ENCODE measurements at places on chromosomes 11 and 22.
A peak's percentile ranks its signal among the peaks of the same experiment; 100 is the strongest.

DNA sequence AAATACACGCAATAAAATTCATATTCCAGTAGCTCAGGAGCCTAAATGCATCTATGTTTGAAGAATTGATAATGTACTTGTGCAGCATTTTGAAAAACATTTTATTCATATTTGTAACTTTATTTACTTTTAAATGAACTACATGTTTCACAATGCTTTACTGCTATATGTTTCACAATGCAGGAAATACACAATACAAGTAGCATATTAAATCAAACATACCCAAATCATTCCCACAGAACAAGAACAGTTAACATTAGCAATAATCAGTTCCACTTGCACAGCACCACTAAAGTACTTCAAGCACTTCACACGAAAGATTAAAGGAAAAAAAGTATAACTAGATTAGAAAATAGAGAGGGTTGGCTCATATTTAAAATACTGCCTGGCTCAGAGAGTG lies 343.6 kb upstream of the CCDC90B start:
- peak; percentile 59 for DNase-seq

DNA sequence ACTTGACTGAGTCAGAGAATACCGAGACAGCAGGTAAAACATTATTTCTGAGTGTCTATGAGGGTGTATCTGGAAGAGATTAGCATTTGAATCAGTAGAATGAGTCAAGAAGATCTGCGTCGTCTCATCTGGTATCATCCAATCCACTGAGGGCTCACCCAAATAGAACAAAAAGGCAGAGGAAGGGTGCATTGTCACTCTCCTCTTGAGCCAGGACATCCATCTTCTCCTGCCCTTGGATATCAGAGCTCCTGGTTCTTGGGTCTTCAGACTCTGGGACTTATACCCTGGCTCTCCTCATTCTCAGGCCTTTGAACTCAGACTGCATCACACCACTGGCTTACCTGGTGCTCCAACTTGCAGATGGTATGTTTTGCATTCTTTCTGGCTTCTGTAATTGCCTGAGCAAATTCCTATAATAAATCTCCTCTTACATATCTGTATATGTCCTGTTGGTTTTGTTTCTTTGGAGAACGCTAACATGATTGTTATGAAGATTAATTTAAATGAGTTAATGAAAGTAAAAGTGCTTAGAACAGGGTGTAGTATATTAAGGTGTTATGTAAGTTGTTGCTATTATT lies 49.3 kb downstream of the ME3 start:
- DNase-seq: no peak

GRCh38 chr22:23218867-23219251 lies 38.5 kb downstream of the BCR start:
- DNase-seq: peak; percentile 72

DNA sequence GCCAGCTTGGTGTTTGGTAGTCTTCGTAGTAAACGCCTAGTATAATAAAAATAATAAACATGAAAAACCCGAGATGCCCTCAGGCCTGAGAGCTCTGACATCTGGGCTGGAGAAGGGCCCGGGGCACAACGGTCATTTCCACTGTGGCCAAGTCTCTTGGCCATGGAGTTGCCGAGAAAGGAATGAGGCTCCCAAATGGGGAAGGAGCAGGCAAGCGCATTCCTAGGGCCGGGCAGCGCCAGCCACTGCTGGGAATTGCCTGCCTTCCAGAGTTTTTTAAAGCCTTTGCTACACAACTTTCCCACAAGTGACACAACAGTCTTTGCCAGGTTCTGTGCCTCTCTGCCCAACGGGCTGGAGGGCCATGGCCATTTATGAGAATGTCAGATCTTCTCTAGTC lies 103.4 kb downstream of the NAV2 start:
- no peak for DNase-seq

GRCh38 chr22:47793304-47794101 lies 1031.1 kb downstream of the TBC1D22A start:
- DNase-seq: no peak

- DNase-seq: no peak
These were observed 116.7 kb downstream of the KCNQ1OT1 start for GRCh38 chr11:2582946-2583604.

GRCh38 chr22:38614332-38615063 lies 41.7 kb downstream of the FAM227A start:
- no peak for DNase-seq

GRCh38 chr11:109123816-109124787 lies 297.9 kb upstream of the C11orf87 start:
- DNase-seq: peak; percentile 78

DNA sequence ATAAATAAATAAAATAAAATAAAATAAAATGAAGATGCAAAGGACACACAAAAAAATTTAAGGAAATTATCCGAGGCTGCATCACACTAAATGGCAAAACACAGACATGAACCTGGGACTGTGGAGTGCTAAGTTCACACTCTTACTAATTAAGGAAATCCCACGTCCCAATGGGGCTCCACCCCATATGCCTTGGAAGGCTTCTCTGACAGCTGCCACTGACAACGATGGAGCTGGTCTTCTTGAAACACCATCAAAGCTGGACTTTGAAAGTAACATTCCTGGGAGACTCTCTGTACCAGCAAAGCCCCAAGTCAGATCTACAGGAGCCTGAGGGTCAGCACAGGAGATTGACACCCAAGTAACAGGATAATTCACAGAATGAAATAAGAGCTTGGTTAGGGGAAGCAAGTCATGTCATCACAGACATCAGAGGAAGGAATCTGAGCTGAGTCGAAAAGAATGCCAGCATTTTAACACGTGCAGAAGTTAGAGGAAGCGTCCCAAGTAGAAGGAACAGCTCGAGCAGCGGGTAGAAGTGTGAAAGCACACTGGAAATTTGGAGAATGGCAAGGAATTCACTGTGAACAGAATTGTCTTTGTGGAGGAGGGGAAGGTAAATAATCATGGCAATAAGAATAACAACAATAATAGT lies 13.8 kb downstream of the TPST2 start:
- no peak for DNase-seq

DNA sequence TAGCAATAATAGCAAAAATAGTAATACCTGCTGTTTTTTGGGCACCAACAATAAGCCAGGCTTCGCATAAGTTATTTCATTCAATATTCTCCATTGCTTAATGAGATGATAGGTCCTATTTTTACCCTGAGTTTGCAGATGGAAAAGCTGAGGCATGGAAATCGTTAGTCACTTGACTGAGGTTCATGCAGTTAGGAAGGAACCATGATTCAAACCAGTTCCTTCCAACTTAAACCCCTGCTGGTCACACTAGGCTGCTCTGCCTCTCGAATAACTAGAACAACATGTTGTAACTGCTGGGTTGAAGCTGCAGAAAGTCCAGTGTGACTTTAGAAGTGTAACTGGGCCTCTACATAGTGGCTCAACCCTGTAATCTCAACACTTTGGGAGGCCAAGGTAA lies 69.3 kb downstream of the SEZ6L start:
- no peak for DNase-seq

DNA sequence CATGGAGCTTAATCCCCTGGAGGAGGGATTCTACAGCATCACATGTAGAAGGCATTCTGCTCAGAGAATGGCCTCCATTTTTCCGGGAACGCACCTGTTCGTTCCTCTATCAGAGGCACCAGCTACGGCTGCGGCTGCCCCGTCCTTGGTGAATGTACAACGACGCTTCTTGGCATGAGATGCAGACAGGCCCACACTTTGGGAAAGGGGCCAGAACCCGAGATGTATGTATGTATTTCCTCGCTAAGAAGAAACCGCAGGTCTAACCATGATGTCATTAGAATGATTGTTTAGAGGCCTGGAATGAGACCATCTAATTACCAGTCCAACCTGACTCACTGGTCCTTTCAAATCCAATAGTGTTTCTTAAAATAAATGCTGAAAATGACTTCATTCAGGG lies 1293.4 kb downstream of the TBC1D22A start:
- no peak for DNase-seq

GRCh38 chr11:3796801-3797328 lies 489 bp downstream of the NUP98 start:
- DNase-seq: no peak

DNA sequence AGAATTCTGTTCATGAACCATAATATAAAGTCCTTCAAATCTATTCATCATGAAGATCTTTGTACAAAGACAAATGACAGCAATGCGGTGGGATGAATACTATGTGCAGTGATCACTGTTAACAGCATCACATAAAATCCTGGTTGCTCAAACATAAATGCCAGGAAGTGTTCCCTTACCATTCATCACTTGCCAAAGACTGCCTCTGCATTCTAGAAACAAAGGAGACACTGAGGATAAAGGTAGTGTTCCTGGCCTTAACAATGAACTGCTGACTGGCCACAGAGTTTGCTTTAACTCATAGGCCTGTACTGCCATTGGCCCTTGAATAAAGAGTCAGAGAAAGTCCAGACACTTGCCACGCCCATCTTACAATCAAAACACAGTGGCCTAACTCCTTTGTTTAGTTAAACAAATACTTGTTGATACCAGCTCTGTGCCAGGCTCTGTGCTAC lies 29.5 kb downstream of the C2CD3 start:
- no peak for DNase-seq

GRCh38 chr11:72116019-72116755 lies 3.7 kb upstream of the ANAPC15 start:
- no peak for DNase-seq

- no peak for DNase-seq
These were observed 54.6 kb upstream of the WNT7B start for GRCh38 chr22:46031557-46031956.

DNA sequence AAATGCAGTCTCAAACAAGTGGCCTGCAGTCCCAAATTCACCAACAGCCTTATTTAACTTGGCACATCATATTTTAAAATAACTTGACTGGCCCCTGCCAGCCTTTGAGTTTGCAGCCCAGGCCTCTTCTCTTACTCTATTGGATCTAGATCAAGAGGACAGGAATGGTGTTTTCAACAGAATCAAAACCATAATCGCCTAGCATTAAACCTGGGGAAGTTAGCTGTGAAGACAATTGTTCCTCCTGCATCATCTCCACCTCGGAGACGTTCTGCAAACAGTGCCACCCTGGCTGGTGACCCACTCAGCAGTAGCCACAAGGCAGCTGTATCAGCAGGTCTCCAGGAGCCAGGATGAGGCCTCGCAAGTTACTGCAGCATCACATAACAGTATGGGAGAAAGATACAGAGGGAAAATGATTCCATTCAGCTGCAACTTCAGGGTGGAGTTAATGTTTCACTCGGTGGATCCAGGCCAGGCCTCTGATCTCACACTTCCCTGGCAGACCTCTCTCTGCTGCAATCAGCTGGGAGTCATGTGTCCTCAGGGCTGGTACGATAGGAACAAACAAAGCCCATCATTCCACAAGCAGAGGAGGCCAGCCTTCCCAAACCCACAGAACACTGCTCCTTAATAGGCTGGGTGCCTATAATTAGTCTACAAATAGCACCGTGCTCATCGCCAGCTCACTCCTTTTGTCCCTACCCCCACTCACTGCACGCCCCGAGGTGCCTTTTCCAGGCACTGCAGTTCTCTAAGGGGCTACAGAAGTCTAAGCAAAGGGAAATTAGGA lies 18.6 kb upstream of the SCN2B start:
- peak; percentile 82 for DNase-seq

- DNase-seq: no peak
These were observed 679 bp downstream of the TUG1 start for GRCh38 chr22:30969532-30970355.

DNA sequence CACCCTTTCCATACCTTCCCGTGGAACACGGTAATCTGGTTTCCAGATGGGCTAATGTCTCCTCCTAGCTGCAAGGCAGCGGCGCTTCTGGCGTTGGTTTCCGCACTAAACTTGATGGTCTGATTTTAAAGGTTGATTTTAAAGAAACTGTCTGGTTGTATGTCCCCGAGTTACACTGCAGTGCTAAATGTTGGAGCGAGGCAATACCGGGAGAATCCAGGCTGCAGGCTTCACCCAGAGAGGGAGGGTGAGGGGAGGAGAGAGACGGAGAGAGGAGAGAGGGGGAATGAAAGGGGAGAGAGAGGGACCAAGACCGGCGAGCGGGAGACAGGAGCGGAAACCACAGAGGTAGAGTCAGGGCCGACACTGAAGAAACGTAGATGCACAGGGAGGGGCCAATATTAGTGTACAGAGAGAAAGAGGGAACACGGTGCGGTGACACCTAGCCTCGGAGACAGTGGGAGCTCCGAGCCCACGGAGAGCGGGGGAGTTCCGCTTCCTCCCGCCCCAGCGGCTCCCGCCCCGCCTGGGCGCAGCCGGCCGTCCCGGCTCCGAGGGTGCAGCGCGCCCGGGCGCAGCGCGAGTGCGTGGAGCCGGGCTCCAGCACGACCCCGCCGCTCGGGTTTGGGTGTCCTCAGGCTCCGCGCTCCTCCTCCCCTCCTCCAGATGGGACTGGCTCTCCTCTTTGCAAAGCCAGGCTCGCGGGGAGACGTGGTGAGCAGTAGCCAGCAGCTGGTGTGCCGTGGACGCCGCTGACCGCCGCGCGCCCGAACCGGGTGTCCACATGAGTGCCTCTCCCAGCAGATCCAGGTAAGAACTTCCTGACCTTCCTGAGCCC lies 71.9 kb upstream of the GRAMD1B start:
- DNase-seq: peak; percentile 15

- no peak for DNase-seq
These were observed 212.7 kb downstream of the LARGE1 start for GRCh38 chr22:33707581-33707980.

DNA sequence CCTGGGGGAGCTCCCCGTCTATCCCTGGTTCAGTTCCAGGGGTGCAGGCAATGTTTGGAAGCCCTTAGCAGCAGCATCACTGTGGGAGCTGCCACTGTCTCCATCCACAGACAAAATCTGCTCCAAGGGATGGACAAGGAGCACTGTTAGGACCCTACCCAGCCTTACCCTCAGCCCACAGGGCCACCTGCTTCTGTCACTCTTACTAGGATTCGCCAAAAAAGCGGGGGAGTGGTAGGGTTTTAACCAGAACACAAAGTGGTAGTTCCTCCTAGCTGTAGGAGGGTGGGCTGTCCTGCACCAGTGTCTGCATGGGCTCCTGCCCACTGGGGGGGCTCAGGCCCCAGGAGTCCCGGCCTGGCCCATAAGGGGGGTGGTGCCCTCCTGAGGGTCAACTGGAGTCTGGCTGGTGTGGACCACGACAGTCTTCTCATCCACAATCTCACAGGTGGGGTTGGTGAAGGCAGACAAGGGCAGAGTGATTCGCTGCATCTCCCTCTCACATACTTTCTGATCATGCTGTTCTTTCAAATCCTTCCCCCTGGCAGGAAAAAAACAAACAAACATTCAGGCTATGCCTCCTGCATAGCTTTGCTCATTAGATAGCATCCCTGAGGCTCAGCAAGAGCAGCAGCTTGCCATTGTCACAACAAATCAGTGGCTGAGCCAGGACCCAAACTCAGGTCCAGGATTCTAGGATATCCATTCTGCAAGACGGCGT lies 9.4 kb downstream of the PIK3IP1 start:
- DNase-seq: no peak
